ENCODE measurements at places on chromosomes 3 and 15.
A peak's percentile ranks its signal among the peaks of the same experiment; 100 is the strongest.

DNA sequence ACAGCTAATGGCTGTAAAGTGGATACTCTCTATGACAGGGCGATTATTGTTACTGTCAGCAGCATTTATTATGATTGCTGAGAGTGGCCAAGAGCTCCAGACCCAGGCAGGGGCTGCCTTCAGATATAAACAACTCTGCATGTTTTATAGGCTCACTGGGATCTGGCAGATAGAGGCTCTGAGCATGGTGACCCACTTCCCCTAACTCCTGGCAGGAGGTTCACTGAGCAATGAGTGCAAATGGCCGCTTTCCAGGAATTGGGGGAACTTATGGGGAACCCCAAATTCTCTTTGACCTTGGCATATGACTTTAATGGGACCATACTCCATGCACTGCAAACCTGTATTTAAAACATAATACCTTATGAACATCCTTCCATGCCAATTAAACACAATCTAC, 59.0 kb downstream of the SCN5A start:
- no peak for DNase-seq

GRCh38 chr3:197431346-197431910, 124.3 kb downstream of the BDH1 start:
- DNase-seq: no peak

GRCh38 chr3:180359953-180360279, 242.0 kb upstream of the TTC14 start:
- no peak for DNase-seq

DNA sequence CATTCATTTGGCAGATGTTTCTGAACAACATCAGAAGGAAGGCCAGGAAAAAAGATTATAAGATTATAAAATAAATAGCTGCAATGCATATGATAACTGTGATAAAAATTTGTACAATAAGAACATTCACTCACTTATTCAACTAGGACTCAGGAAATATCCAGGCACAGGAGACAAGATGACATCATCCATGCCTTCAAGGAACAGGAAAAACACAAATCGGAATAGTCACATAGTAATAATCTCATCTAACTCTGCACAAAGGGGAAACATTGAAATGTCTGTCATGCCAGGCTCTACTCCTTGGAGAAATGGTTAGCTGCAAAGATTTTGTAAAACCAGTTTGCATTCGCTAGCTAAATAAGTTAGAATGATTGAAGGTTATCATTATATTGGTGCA, 233.5 kb upstream of the AGTR1 start:
- DNase-seq: no peak

- DNase-seq: no peak
Observed at GRCh38 chr3:127671523-127672428, 976 bp upstream of the ABTB1 start.

DNA sequence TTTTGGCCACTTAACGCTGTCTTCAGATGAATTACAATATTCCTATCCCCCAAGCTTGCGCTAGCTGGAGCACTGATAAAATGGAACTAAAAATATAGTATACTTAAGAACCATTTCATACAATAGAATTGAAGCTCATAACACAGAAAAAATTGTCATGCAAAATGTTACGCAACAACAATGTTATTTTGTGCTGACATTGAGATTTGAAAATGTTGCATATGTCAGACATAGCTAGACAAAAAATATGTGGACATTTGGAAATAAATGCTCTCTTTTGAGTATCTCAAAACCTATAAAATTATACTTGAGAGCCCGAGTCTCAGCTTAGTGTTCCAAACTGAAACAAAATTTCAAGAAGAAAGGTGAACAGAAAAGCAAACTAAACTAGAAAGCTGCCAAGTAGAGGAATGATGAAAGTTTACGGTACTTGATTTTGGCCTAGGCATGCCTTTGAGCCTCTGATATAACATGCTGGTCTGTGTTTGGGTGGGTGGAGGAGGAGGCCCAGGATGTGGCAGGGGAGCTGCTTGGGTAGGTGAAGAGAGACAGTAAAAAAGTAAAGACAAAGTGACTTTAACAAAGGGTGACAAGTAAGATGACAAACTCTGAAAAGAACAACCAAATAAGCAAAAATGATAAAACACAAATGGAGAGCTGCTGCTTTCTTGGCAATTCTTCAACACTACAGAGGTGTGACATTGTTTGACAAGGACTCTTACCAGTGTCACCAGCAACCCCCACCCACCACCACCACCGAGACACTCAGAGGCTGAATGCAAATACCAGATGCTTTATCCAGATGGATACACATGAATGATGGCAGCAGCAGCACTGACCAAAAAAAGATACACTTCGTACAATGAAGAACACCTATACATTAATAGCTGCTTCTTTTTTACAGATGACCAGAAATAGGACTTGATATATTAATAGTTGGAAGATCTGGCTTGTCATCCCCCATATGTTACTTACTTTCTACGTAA, 129.3 kb upstream of the FEZF2 start:
- DNase-seq: no peak

DNA sequence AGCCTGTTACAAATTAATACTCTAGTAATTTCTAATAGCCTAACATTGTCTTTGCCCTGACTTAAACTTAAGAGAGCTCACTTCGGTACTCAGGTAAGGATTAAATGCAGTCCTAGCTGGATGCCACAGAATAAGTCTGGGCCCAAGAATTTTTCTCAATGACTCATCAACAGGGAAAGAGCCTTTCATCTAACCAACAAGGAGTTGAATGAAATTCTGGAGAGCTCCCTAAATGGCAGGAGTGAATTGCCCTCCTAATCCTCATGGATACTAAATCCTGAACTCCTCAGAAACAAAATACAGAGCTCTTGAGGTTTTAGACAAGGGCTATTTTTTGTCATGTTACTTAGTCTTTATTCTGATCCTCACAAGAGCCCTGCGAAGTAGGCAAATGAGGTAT, 159.5 kb downstream of the PLCH1 start:
- DNase-seq: no peak

- peak; percentile 24 for DNase-seq
Observed at GRCh38 chr15:97234851-97235610, 725.5 kb upstream of the ARRDC4 start.

- peak; percentile 19 for DNase-seq
Observed at GRCh38 chr3:85005946-85006345, 47.2 kb downstream of the CADM2 start.

- no peak for DNase-seq
Observed at GRCh38 chr3:4993276-4994143, 14.3 kb downstream of the BHLHE40 start.

DNA sequence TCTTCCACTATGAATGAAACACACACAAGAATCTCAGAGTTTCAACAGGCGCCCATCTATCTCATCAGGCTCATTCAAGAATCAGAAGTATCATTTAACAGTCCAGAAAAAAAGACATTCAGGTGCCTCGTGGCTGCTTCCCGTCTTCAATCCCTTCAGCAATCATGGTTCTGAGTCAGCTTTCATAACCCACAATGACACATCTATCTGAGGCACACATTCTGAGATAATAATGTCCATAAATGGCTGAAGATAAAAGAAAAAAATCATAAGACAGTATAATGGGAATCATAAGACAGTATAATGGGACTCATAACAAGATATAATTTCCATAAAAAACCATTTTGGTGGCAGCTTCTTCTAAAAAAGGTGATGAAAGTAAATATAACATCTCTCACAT, 52.4 kb downstream of the TNIK start:
- no peak for DNase-seq

GRCh38 chr3:15342945-15343344, 10.6 kb upstream of the SH3BP5 start:
- DNase-seq: no peak

DNA sequence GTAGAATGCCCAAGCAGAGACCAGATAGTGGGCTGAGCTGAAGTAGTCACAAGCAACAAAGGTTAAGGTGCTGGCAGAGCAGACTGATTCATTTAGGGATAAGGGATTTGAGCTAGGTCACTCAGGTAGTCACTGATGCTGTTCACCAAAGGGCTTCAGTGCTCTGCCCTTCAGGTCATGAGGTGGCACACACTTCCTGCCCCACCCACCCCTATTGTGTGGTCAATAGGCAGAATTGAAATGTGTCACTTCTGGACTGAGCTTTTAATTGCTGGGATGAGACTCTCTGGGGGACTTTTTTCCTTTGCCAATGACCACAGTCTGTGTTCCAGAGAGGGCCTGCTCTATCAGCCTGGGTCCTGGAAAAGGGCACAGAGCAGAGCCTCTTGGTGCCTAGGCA, 2.9 kb upstream of the DIS3L start:
- no peak for DNase-seq

- DNase-seq: no peak
Observed at GRCh38 chr15:58748852-58749531, 515 bp downstream of the ADAM10 start.

DNA sequence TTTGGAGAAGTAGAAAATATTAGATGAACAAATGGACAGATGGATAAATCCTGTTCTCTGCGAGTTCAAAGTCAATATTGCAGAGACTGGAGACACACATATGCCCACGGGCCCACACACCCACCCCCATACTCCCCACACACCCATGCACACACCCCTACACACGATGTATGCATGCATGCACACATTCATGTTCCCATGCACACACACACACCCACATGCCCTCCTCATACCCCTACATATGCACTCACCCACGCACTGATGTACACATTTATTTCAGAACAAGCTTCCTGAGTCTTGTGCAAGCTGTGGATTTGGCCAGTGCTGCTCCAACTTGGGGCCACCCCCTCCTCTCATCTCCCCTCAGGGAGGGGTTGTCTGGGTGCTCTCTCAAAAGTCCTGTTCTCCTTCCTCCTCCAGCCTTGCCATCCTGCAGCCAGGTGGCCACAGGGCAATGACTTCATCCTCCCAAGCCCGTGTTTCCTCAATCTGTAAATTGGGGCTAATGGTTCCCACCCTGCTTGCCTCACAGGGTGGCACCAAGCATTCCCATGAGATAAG, 16.4 kb downstream of the MAPKAPK3 start:
- no peak for DNase-seq

GRCh38 chr3:9280451-9281219, 31.2 kb upstream of the SRGAP3 start:
- DNase-seq: peak; percentile 53

Data from SK-N-DZ (cell line).